A549 treated with Hydrocortisone at 1 μM for 4 hours (cell line): ENCODE measurements at places on chromosomes 11 and 22. TPM values are rescaled to one million over a fixed set of nuclear protein-coding genes. Genes with fewer than 3 reads are reported as not detected.

The PDXP gene
- total RNA-seq: 12.8 to 17.5 TPM (median 16.2 TPM) in 5 replicates

The OR5B21 gene
- not detected in 5 replicates for total RNA-seq

The XKR3 gene
- not detected in 5 replicates for total RNA-seq

The GAL3ST3 gene
- not detected in 5 replicates for total RNA-seq

The SHANK2 gene
- total RNA-seq: 6.4 to 9.2 TPM (median 7.7 TPM) in 5 replicates

The HEPHL1 gene
- not detected in 5 replicates for total RNA-seq

The SYT13 gene
- 5.5 to 7.7 TPM (median 6.5 TPM) in 5 replicates for total RNA-seq

The PATE2 gene
- not detected in 5 replicates for total RNA-seq

The SPON1 gene
- 0.07 TPM in 1 of 5 replicates, not detected in the others for total RNA-seq

The KCTD14 gene
- total RNA-seq: 1.3 to 2.1 TPM (median 1.6 TPM) in 5 replicates
